ENCODE measurements at places on chromosomes 4 and X.

DNA sequence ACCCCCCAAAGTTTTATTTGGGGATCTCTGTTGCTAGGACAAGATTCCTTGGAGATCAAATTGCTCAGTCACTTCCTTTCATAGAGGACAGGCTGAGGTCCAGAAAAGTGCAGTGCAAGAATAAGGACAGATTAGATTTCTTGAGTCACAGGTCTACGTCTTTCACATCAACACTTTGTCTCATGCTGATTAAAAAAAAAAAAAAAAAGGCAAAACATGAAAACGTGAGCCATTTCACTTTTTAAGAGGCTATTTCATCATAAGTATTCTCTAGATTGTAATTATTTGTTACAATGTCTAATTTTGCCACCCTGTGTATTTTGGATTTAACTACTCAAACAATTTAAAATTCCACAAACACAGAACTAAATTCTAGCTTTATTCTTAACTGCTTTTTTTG is 647.0 kb downstream of the TRAM1L1 start:
- DNase-seq: no peak

GRCh38 chr4:113080050-113080449 is 30.6 kb downstream of the ANK2 start:
- no peak for DNase-seq

- DNase-seq: no peak
These were observed 253.0 kb upstream of the NDST4 start for GRCh38 chr4:115366390-115366789.

DNA sequence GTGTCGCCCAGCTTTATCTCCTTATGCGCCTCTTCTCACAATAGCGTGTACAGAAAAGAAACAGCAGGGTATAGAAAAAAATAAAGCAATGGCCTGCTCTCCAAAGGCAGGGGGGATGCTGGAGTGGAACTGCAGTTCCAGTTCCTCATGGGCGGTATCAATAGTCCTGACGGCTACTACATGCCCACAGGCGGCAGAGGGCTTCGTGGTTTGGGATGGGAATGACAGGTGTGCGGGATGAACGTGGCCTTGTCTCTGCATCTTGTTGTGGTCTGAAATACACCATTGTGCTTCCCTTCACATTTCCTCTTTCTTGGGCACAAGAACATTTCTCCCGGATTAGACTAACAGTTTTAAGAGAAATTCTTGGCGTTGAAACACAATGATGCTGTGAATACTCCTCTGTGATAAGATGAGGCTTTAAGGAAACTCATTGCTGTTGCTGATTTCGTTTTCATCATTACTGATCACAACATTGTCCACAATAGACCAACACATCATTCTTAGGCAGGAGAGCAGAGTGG is 124.1 kb upstream of the IGFBP7 start:
- no peak for DNase-seq

- peak; percentile 6 for DNase-seq
These were observed at the start of gene EXOC1L for GRCh38 chr4:55819634-55820033. EXOC1L (plus strand) TSS chr4:55819790; CDS start chr4:55820027, 237 bp downstream.

- no peak for DNase-seq
These were observed 886.4 kb upstream of the ADGRL3 start for GRCh38 chr4:60313611-60314178.

GRCh38 chr4:6961496-6962210 is 52.0 kb downstream of the TBC1D14 start:
- no peak for DNase-seq
